HEK293T (cell line): ENCODE measurements at places on chromosomes 1 and 21.

DNA sequence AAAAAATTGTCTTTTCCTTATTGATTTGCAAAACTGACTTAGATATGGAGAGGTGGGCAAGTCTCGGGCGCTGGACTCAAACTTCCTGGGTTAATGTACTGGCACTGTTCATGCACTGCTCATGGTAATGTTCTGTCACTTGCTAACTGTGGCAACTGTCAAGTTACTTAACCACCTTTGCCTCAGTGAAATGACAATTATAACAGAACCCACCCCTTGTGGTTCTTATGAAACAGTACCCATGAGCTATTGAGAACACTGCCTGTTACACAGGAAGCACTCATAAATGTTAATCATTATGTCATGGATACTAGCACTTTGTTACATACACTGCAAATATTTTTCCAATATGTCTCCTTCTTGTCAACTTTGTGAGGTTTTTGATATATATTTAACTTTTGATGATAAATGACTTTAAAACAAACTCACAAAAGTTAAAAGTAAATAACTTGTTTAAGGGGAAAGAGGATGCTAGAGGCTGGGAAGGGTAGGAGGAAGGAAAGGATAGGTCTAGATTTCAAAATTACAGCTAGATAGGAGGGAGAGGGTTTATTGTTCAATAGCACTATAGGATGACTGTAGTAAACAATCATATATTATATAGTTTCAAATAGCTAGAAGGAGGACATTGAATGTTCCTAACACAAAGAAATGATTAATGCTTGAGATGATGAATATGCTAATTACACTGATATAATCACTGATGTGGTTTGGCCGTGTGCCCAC lies 342.5 kb downstream of the ADGRL2 start:
- no peak for DNase-seq

DNA sequence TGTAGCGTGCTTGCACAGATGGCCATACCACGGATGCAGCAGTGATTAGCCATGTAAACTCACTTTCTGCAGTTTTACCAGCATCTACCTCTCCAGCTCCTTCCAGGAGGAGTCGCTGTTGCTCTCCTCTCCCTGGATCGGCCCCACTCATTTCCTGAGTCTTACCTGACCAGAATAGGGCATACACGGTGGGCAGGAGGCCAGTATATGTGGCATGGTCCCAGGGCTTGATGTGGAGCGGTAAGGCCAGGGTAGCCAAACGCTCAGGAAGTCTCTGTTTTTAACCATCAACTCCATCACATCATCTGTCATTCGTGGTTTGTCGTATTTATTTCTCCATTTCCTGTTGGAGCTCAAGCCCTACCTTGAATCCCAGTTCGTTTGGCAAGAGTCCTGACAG lies 163.4 kb upstream of the USP24 start:
- DNase-seq, result peak; percentile 74

DNA sequence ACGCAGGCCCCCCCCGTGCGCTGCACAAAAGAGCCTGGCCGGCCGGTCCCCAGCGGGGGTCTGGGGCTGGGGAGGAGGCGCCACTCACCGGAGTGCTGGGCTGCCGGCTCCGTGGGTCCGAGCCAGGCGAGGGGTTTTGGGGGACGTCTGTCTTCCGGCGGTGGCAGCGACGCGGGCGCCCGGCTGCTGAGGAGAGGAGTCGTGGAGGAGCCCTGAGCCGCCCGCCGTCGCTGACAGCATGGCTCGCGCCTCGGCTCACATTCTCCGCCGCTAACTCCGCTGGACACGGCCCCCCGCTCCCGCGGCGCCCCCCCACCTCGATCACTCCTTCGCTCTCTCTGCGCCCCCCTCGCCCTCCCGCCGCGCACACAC lies 649 bp downstream of the AHDC1 start:
- DNase-seq, result peak; percentile 48

GRCh38 chr1:8701794-8702471 lies 115.5 kb downstream of the RERE start:
- DNase-seq, result no peak

GRCh38 chr1:237791592-237791991 lies 99.1 kb downstream of the ZP4 start:
- DNase-seq, result no peak

- no peak for DNase-seq
These were observed 721 bp downstream of the PBXIP1 start for GRCh38 chr1:154955039-154955717.

DNA sequence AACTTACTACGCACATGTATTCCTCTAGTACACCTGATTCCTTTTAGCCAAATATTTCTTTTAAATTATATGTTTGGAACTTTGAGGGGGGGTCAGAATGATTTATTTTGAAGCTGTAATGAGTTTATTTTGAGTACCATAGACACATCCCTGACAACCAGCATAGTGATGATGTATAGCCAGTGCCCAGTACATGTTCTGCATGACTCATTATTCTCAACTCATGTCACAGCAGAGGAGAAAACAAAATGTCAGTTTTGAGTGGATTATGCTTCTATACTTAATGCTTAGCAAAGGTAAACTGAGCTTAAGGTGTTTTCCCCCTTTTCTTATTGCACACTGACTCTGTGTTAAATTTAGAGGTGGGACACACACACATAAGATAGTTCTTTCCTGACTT lies 22.4 kb upstream of the LEPR start:
- DNase-seq, result no peak

- DNase-seq, result no peak
These were observed 102.8 kb downstream of the GDAP2 start for GRCh38 chr1:117826540-117827078.

DNA sequence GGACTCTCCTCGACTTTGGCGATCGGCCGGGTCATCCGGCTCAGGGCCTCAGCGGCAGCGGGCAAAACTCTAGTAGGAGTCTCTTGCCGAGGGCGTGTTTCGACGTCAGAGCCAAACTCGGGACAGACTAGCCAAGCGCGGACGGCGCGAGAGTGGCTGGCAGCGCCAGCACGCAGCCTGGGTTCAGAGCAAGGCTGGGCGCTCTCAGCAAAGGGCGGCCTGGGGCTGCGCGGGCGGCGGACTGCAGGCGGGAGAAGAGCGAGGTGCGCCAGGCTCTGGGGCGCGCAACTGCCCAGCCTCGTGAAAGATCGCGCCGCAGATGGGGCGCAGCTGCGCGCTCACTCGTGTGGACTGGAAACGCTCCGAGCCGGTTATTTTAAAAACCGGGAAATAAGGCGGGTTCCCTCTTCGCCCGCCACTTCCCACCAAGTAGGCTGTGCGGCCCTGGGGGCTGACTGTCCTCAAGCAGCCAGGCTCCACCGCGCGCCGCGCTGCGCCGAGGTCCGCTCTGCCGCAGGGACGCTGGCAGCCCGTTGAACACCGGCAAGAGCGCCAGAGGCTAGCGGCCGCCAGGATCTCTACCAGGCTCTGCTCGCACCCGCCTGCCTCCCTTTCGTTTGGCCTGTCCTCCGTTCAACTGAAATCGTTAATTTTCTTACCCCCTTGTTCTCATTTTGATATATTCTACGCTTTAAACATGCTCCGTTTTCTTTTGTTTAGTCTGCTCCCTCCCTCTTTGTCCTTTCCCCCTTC lies 2.4 kb downstream of the ALX3 start:
- no peak for DNase-seq

DNA sequence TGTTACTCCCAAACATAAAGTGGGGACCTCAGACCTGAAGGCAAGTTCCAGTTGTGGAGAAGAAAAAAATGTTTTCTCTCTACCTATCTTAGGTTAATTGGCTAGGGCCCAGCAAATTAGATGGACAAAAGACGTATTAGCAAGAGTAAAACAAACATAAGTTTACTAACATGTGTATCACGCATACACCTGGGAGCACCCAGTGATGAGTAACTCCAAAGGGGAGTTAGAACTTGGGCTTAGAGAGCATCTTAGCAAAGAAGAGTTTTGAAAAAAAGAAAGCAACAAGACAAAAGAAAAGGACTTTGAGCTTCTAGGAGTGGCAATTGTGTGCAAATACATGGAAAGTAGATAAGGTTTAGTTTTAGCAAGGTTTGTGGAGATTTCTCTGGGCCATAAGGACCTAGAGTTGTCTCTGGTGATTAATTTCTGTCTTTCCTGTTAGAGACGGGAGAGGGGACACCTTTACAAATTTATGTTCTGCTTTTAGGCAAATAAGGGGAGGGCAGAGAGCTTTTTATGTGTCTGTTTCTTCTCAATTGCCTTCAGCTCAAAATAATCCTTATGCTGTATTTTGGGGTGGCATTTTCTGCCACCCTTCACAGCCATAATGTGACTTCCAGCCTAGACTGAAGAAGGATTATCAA lies 76.7 kb upstream of the PTGFRN start:
- DNase-seq, result no peak

DNA sequence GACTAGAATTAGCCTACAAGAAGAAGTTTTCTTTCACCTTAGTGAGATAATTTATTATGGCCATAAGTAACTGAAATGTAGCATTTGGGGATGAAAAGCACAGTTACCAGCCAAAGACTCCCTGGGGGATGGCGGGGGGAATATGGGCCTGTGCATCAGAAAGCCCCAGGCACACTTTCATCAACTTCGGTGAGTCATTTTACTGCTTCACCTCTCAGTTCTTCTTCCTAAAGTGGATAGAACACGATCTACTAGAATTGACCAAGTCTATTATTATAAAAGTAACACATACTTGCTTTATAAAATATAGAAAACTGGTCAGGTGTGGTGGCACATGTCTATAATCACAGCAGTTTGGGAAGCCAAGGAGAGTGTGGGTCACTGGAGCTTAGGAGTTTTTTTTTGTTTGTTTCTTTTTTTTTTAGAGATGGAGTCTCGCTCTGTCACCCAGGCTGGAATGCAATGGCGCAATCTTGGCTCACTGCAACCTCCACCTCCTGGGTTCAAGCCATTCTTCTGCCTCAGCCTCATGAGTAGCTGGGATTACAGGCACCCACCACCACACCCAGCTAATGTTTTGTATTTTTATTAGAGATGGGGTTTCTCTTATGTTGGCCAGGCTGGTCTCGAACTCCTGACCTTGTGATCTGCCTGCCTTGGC lies 141.8 kb downstream of the ZZZ3 start:
- no peak for DNase-seq

DNA sequence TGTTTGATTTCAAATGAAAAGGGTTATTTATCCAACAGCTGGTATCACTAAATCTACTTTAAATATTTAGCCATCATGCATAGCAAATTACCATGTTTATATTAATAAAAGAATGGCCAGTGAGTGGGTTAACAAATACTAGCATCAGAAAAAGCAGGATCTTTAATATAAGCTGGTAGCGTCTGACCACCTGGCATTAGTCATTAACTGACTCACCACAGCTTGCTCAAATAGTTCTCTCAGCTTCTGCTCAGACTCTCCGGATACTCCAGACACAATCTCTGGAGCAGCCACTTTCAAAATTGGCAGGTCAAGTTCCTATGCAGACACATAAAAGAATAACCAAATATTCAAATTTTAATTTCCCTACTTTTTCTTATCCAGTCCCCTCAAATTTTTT lies 29.6 kb downstream of the NVL start:
- DNase-seq, result no peak

GRCh38 chr1:27602462-27603308 lies 1.3 kb downstream of the AHDC1 start:
- peak; percentile 57 for DNase-seq

- no peak for DNase-seq
These were observed 156.0 kb downstream of the SLC45A1 start for GRCh38 chr1:8473891-8474300.

- no peak for DNase-seq
These were observed 1.4 kb upstream of the TBX19 start for GRCh38 chr1:168279253-168279652.

- DNase-seq, result peak; percentile 69
These were observed 773 bp downstream of the IFNGR2 start for GRCh38 chr21:33403786-33404585.

- no peak for DNase-seq
These were observed 60.2 kb downstream of the SKI start for GRCh38 chr1:2288311-2288710.

- no peak for DNase-seq
These were observed 163.6 kb downstream of the PAPPA2 start for GRCh38 chr1:176626572-176627061.

DNA sequence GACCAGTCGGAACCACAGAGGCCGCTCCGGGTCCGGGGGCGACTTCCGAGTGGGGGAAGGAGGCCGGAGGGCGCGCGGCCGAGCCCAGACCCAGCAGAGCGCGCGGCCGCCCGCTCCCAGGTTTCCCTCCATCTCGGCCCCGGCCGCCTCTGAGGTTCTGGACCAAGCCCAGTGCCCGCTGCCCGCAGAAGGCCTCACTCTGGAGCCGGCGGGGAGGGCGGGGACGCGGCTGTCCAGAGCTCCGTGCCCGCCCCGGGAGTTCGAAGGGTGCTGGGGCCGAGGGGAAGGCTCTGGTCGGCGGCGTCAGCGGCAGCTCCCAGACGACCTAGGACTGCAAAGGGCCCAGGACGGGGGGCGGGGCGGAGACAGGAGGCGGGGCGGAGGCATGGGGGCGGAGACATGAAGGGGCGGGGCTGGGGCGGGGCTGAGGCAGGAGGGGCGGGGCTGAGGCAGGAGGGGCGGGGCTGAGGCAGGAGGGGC lies 48.0 kb upstream of the SLC19A1 start:
- peak; percentile 94 for DNase-seq

GRCh38 chr1:246773213-246773641 lies 49.0 kb downstream of the SCCPDH start:
- no peak for DNase-seq

DNA sequence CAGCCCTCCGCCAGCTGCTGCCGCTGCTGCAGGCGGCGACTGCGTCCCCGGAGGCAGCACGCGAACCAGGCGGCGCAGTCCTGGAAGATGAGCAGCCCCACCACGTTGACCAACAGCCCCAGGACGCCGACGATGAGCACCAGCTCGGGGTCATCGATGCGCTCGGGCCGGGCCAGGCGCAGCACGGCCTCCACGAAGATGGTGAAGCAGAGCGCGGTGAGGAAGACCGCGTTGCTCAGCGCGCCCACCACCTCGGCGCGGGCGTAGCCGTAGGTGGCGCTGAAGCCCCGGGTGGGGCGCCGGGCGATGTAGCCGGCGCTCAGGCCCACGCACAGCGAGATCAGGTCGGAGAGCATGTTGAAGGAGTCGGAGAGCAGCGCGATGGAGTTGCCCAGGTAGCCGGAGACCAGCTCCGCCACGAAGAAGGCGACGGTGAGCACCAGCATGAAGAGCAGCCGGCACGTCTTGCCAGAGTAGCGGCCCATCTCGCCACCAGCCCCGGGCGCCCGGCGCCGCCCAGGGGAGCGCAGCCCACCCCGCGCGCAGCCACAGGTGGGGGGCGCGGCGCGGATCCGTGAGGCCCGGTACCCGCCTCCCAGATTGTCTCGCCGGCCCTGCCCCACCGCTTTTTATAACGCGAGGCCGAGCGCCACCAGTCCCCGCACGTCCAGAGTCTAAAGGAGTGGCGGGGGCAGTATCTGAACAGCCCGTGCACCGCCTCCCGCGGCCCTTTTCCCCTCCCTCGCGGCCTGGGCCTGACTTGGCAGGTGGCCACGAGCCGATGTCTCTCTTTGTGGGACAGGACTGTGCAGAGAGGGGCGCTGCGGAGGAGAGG lies at the start of gene SLC30A10:
TSS of gene SLC30A10 (minus strand) at position 602 of the 835 bp plus-strand sequence. CDS start at position 485, 117 bp downstream.
- peak; percentile 60 for DNase-seq
